NCI-H1417 (cell line): ENCODE measurements at places on chromosomes 2 and 18.
A peak's percentile ranks its signal among the peaks of the same experiment; 100 is the strongest.

DNA sequence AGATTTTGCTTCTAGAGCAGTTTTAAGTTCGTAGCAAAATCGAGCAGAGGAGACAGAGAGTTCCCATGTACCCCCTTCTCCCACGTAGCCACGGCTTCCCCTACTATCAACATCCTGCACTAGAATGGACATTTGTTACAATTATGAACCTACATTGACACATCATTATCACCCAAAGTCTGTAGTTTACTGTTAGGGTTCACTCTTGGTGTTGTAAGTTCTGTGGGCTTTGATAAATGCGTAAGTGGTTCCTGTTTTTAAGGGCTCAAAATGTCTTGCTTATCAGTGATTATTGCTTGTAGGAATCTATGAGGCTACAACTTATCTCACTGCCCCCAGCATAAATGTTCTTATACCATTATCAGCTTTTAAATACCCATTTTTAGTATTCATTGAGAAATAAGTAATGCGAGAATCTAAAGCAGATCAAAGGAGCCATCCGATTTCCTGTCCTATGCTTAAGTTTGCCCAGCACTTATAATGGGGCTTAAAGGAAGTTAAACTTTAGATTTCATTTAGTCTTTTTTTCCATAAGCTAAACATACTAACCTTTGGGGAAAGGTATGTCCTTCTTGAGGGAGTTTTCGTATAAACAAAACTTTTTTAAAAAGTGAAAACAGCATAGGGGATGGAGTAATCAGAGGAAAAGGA, 118.7 kb downstream of the HAUS1 start:
- DNase-seq, result no peak

DNA sequence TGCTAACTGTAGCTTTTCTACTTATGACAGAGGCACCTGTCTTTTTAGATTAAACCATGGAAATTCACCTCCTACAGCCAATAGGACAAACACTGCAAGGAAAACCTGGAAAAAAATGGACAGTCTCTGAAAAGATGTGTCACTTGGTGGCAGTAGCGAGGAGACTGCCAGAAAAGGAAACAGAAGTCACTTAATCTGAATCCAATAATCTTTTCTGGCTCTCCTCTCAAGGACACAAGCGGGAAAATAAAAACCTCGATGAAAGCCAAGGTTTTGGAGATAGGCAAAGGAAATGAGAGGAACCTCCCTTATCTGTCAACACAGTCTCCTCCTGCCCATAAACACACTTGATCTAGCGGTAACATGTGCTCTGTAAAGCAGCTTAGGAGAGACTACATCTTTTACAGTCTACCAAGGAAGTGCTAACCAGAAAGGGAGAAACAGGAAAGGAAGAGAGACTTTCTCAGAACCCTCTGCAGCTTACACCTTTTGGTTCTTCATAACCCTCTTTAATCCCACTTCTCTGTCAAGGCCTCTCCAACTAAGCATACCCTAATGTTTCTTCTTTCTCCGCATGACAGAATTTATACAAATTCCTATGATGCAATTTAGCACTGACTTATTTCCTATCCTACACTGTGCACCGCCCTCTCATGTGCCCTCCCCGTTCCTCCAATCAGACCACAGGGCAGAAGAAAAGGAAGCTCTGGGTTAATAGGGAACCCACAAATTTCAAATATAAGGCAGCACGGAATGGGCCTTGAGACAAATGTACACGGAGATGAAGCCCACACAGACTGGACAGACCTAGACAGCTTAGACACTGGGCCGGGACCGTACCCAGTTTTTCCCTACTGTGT, 52.8 kb downstream of the CLASP1 start:
- peak; percentile 57 for DNase-seq

GRCh38 chr2:208046686-208047085, 21.4 kb upstream of the PLEKHM3 start:
- DNase-seq, result no peak

DNA sequence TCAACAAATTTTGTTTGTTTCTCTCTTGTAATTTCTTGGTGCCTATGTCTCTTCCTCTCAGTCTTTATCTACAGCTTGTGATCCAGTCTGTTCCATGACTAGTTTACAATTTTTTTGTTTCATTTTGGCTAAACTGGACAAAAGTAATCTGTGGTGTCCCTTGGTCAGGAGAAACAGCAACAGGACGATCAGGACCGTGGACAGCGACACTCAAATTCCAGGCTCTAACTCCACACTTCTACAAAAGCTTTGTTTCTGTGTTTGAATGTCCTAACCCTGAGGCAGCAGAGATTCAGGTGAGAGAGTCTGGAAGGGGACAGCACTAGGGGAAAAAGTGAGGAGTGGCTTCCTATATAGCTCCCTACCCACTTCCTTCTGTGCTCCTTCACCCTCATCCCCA, 593.3 kb upstream of the FANCL start:
- DNase-seq, result no peak

DNA sequence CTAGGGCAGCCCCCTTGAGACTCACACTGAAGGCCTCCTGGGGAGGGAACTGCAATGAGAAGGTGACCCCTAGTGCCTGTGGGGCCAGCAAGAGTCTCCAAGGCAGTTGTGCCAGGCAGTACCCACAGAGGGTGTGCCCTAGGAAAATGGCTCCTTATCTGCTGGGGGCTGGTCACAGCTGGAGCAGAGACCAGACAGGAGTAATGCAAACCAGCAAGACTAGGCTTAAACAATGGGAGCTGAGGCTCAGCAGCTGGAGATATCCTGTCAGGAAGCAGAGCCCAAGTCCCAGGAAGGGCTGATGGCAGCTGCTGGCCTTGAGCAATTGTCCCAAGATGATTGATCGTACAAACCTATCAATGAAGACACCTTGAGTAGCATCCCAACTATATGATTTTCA, 26.8 kb upstream of the E2F6 start:
- no peak for DNase-seq

- DNase-seq, result no peak
Measured at GRCh38 chr18:79637921-79638909, 41.4 kb upstream of the CTDP1 start.

GRCh38 chr2:237882510-237883481, 23.4 kb downstream of the RAMP1 start:
- DNase-seq, result no peak

- DNase-seq, result no peak
Measured at GRCh38 chr2:8849327-8849726, 11.9 kb upstream of the KIDINS220 start.

DNA sequence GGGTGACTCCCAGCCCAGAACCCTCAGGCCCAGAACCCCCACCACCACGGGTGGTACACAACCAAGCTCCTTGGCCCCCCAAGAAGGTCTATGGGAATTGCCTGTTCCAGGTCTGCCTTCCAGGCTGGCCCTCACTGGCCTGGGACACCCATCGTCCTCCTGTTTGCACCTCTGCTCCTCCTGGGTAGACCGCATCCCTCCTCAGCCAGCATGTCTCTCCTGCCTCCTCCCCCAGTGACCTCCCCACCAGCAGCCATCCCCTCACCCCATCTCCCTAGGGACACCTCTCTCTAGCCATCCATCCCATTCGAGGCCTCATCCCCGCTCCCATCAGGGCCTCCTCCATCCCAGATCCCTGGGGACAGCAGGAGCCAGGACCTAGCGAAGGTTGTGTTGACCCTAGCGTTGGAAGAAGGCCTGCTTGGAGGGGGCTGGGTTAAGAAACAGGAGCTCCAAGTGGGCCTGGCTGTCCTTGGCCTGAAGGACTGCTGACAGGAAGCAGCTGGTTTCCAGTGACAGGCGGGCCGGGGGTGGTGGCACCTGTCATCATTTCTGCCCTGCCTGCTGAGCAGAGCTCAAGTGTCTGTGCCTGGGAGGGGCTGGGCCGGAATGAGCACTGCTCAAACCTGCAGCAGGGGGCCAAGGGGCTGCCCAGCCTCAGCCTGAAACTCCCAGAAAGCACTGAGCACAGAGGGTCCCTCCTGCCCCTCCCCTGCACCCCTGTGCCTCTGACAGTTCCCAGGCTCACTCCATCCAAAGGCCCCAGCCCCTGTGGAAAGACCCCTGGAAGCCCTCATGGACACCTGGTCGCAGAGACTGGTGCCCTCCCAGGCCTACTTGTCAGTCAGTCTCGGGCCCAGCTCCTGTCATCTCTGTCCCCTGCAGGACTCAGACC, 96.0 kb upstream of the OTOS start:
- peak; percentile 76 for DNase-seq

GRCh38 chr2:202221873-202222272, 16.5 kb downstream of the SUMO1 start:
- no peak for DNase-seq

DNA sequence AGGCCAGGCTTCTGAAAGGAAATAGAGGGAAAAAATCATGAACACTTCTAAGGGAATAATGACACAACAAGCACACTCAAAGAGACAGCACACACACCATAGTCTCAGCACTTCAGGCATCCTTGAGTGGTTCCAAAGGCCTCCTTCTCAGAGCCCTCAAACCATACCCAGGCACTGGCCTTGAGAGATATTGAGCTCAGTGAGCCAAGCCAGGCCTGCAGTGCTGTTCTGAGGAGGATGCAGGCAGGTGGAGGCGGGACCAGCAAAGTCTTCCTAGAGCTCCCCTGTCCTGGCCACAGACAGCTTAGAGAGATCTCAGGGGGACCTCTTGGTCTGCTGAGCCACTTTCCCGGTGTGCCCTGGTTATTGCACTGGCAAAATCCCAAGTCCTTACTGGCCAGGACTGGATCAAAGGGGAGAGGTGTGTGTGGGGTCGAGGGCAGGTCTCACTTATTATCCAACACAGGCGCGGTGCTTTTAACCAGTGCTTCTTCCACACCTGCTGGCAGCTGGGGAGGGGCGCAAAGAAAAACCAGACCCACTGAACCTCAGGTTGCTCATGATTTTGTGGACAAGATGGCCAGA, 86.8 kb upstream of the HAAO start:
- peak; percentile 11 for DNase-seq

GRCh38 chr2:74199275-74199701, 873 bp downstream of the MTHFD2 start:
- DNase-seq, result no peak

DNA sequence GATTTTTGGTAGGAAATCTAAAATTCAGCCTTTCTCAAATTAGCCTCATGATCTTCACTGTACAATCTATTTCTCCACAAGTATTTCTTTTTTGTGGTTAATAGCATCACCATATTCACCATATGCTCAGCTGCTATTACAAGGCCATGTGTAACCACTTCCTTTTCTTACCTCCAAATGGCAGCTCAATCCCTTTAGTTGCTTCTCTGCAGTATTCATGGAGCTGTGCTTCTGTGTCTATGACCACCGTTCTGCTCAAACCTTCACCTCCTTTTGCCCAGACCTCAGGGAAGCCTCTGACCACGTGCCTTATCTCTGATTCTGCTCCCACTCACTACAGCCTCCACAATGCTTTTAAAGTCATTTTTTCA, 126.7 kb upstream of the TMEM200C start:
- DNase-seq, result no peak
